ENCODE measurements at places on chromosomes 2 and 18. TPM values are rescaled to one million over a fixed set of nuclear protein-coding genes. Genes with fewer than 3 reads are reported as not detected.

KATNAL2 gene
- 4.0 TPM for total RNA-seq

PAX3 gene
- total RNA-seq = 189 TPM

FAM228B gene
- total RNA-seq = 6.3 TPM

ASXL2 gene
- total RNA-seq = 20.8 TPM

CHRNG gene
- total RNA-seq = not detected

All from melanocyte of skin (primary cell).